ENCODE measurements at places on chromosomes 4 and X.

- no peak for DNase-seq
These were observed 150.4 kb upstream of the PCDH10 start for GRCh38 chr4:132998585-132999230.

- peak; percentile 11 for DNase-seq
These were observed 10.4 kb downstream of the AFP start for GRCh38 chr4:73446336-73446938.

DNA sequence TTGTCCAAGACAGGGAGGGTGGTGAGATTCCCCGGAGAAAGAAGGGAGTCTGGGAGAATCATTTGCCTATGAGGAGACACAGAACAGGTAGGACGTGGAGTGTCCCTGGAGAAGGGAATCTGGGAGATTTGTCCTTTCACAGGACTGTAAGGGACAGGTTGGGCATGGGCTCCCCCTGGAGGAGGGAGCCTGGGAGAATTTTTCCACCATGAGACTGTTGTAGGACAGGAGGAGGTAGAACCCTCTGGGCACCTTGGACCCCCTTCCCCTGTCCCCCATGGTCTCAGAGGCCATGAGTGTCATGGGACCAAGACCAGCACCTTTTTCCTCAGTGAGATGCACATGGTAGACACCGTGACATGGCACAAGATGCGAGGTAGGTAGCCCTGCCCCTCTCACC, 2.8 kb downstream of the PORCN start:
- no peak for DNase-seq

DNA sequence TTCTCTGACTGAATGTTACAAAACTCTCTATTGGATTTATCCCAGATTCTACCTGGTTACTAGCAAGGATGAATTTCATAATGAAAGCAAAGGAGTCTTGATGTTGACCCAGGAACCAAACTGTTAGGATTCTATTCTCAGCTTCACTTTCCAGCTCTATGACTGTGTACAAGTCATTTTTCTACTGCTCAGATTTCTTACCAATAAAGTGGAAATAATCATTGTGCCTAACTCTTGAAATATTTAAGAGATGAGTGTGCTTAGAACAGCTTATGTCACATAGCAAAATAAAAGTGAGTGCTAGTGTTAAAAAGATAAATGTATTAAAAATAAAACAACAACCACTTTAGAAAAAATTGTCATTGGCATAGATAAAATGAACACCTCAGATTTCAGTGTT, 45.6 kb downstream of the EPHA5 start:
- no peak for DNase-seq

DNA sequence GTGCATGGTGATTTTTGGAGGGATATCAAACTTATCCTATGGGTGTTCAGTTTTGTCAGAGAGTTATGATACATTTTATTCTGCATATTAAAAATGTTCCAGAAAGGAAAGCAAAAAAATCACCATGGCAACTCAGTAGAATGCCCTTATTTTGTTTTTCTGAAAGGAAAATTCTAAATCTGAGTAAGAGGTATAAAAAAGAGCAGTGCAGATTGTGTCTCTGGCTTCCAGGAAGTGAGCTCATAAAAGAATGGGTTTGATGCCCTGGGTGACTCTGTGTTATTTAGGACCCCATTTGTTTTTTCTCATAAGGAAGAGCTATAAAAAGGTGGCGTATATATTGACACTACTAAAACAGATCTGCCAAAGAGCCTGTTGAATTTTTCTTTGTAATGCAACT, 128.8 kb downstream of the UCHL1 start:
- DNase-seq: no peak

GRCh38 chr4:146335763-146336409, 121.5 kb downstream of the REELD1 start:
- DNase-seq: no peak

GRCh38 chr4:138835832-138836533, 179.6 kb upstream of the NOCT start:
- DNase-seq: no peak

DNA sequence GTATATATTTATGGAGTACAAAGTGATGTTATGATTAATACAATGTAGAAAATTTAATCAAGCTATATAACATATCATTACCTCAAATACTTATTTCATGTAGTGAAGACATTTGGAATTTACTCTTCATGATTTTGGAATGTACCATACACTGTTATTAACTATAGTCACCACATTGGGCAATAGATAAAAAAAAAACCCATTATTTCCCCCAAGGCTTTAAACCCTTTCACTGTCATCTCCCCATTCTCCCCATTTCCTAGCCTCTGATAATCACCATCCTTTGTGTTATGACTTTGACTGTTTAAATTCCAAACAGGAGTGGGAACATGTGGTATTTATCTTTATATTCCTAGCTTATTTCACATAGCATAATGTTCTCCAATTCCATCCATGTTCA, 2189.1 kb upstream of the AGA start:
- DNase-seq: no peak

GRCh38 chr4:169200361-169201030, 70.3 kb downstream of the SH3RF1 start:
- no peak for DNase-seq

- DNase-seq: no peak
These were observed 11.0 kb downstream of the SUPT20HL1 start for GRCh38 chrX:24371391-24371972.

DNA sequence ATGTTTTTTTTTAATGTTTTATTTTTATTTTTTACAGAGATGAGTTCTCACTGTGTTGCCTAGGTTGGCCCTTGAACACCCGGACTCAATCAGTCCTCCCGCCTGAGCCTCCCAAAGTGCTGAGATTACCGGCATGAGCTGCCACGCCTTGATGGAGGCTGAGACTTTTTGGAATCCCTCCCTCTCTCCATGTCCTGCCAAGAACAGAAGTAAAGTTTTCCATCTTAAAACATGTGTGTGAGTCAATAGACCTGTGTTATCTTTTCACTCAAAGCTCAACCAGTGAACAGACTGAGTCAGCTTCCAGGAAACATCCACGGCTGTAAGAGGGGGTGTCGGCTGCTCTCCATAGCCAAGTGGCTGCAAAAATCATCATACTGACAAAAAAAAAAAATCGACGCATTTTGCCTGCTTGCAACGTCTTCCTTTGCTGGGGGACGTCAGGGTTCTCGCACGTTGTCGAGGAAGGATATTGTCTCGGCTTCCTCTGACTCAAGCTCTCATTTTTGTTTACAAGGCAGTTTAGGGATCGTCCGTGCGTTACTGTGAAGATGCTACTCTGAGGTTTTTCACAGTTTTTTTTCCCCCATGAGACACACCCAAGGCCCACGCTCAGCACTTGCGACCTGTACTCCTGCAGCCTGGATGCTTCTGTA, 10.0 kb upstream of the ASMTL start:
- no peak for DNase-seq

GRCh38 chrX:19543020-19543715, 27.9 kb upstream of the MAP3K15 start:
- no peak for DNase-seq

DNA sequence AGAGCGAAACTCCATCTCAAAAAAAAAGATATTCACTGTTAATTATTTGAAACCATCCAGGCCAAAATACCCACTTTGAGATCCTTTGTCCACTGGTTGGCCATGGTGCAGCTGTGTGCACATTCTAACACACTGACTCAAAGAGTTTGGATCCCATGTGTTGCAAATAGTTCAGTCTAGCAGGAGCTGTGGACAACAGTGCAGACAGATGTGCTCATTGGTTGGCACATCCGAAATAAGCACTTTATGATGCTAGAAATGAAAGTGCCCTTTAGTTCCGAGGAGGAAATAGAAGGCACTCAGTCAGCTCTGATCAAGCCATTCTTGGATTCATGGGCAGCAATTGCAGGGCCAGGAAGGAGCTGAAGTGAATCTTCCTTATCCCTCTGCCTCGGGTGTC, 63.0 kb upstream of the TMEM150C start:
- DNase-seq: no peak

GRCh38 chrX:53255738-53256191, 25.6 kb downstream of the IQSEC2 start:
- no peak for DNase-seq

DNA sequence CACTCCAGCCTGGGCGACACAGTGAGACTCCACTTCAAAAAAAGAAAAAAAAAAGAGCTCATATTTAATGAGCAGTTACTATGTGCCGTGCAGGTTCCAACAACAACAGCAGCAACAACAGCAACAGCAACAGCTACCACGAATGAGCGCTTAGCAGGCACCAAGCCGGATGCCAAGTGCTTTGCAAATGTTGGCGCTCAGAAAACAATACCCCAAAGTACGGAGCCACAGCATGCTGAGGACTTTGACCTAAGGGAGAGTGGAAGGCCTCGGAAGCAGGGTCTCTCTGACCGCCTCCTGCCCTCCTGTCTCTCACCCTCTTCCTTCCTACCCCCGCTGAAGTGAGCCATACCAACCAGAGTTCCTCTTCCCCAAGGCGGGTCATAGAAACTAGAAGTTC, 102.2 kb upstream of the AFAP1 start:
- no peak for DNase-seq

DNA sequence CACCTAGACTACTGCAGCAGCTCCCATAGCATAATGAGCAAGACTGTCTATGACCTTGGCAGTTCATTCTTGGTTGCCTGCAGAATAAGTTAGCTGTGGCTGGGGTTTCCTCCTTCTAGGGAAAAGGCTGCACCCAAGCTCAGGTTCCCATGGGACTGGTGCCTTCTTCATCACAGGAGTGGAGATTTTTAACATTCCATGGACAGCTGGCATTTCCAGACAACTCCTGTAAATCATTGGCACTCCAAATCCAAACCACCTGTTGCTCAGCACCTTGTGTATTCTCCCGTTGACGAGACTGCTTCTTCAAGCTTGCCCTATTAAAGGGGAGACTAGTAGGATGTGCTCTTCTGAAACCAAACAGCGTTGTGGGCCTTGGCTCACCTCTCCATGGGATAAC, 7.8 kb upstream of the NUP54 start:
- DNase-seq: no peak

GRCh38 chr4:110411574-110412011, 64.4 kb upstream of the ENPEP start:
- DNase-seq: no peak

GRCh38 chr4:97370568-97370967, 772.7 kb downstream of the STPG2 start:
- no peak for DNase-seq

DNA sequence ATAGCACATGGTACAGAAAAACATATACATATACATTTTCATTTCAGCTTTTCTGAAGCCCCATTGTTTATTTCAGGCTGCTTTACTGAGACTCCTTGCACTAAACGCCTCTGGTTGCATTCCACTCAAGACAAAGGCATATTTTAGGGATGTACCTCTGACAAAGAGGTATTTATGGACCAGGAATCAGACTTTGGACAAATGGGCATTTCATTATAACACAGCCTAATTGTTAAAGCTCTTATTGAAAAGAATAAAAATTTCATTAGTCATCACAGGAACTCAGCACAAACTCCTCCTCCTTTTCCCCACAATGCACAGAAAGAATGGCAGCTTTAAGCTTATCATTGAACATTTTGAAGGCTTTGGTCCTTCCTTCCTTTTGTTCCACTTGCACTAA, 62.9 kb upstream of the UGT8 start:
- no peak for DNase-seq

DNA sequence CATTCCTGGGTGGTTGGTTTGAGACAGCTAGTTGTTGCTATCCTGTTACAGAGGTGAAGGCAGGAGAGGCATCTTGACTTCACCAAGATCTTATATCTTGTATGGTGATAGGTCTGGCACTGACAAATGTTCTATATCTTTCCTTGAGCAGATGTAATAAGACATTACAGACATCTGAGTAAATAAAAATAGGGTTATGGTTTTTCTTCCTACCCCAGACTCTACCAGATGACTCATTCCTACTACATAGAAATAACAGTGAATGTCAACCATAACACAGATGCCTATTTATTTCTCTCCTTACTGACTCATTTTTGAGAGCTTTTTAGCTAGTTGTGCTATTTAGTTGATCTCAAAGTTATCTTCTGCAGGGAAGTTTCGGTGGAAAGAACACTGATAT, 21.9 kb downstream of the HNRNPH2 start:
- DNase-seq: no peak

- DNase-seq: no peak
These were observed 16.0 kb upstream of the UVSSA start for GRCh38 chr4:1330761-1331590.

DNA sequence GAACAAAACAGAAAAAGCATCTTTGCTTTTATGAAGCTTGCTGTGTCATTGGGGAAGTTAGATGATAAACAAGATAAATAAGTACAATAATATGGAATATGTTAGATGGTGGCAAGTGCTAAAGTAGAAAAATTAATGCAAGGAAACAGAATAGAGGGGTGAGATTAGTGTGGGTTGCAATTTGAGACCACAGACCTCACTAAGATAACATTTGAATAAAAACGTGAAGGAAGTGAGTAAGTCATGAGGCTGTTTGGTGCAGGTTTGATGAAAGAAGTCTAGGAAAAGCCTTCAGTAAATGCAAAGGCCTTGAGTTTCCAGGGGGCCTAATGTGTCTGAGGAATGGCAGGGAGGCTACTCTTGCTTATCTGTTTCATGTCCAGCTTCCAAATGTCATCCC, 102.5 kb downstream of the CFAP299 start:
- DNase-seq: no peak

All from anterior cingulate cortex (tissue), 58 donors.